ENCODE measurements at places on chromosomes 16 and 17.
A peak's percentile ranks its signal among the peaks of the same experiment; 100 is the strongest.

GRCh38 chr17:9016941-9017552, 4.3 kb upstream of the NTN1 start:
- no peak for DNase-seq

DNA sequence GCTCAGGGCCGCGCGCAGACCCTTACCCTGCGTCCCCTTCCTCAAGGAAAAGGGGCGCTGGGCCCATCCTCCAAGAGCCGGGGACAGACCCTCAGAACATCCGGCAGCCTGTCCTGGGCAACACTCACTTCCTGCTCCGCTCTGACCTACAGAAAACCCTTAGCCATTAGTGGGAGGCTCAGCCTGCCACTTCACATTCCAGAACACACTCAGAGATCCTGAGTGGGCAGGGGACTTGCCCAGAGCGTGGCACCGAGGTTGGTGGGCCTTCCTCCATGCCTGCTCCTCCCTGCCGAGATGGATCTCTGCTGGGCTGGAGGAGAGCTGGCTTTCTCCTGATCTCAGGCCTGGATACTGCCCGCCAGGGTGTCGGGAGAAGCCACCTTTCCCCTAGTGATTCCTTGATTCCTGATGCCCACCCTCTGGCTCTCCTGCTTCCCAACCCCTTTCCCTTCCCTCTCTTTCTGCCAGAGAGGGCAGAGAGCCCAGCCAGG, 1.5 kb downstream of the SCARF1 start:
- no peak for DNase-seq

DNA sequence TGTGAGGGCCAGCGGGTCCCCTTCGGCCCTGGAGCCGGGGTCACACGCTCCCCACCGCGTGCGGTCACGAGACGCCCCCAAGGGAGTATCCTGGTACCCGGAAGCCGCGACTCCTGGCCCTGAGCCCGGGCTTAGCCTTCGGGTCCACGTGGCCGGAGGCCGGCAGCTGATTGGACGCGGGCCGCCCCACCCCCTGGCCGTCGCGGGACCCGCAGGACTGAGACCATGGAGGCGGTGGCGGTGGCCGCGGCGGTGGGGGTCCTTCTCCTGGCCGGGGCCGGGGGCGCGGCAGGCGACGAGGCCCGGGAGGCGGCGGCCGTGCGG, at the start of gene NAGLU:
NAGLU (plus strand) TSS at position 194 of the 324 bp plus-strand sequence; CDS start at position 226, 32 bp downstream.
- peak; percentile 92 for DNase-seq

DNA sequence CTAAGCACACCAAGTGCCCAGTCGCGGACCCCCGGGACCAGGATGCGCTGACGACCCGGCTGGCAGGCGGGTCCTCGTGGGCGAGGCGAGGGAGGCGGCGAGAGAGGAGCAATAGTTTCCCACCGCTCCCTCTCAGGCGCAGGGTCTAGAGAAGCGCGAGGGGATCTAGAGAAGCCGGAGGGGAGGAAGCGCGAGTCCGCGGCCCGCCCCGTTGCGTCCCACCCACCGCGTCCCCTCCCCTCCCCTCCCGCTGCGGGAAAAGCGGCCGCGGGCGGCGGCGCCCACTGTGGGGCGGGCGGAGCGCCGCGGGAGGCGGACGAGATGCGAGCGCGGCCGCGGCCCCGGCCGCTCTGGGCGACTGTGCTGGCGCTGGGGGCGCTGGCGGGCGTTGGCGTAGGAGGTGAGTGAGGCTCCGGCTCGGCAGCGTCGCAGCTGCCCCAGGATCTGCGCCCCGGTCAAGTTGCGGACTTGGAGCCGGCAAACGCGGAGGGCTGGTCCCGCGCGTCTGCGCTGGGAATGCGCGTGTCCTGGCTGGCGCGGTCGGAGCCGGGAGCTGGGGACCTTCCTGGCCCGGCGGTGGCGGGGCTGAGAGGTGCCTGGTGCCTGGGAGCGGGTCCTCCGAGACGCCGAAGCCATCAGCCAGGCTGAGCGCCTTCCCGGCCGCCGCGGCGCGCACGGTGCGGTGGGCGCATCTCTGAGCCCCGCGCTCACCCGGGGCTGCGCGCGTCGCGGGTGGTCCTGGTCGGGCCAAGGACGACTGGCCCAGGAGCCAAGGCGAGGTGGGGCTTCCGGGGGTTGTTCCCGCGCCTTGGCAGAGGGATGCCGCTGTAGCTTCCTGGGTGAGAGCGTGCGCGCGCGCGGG, at the start of gene ITGB3:
ITGB3 (plus strand) TSS at position 287 of the 862 bp plus-strand sequence; CDS start at position 322, 35 bp downstream.
- DNase-seq = peak; percentile 77

DNA sequence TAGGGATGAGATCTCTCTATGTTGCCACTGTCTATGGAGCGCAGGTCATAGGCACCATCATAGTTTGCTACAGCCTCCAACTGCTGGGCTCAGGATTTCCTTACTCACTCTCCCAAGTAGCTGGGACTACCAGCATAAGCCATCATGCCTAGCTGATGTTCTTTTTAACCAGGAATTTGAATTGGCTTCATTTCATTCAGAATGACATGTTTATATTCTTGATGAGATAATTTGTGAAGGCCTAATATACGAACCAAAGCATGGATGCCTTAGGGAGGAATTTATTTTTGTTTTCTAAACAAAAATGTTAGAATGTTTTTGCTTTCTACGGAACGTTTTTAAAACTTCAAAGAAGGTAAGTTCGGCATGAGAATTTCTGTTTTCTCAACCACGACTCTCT, 71.6 kb downstream of the HS3ST3B1 start:
- no peak for DNase-seq

GRCh38 chr17:34542700-34543336, 36.6 kb upstream of the TMEM132E start:
- peak; percentile 51 for DNase-seq

- DNase-seq = no peak
These were observed at the start of gene GCGR for GRCh38 chr17:81803728-81804558. Gene GCGR, plus strand, starts transcription at chr17:81804150. Its CDS starts 4,869 bp downstream, at chr17:81809019.

- peak; percentile 65 for DNase-seq
These were observed 3.8 kb upstream of the CD7 start for GRCh38 chr17:82320956-82321927.

GRCh38 chr16:5075637-5076036, 4.0 kb downstream of the ALG1 start:
- no peak for DNase-seq

- DNase-seq = no peak
These were observed 40.4 kb upstream of the HELZ start for GRCh38 chr17:67285360-67285759.

DNA sequence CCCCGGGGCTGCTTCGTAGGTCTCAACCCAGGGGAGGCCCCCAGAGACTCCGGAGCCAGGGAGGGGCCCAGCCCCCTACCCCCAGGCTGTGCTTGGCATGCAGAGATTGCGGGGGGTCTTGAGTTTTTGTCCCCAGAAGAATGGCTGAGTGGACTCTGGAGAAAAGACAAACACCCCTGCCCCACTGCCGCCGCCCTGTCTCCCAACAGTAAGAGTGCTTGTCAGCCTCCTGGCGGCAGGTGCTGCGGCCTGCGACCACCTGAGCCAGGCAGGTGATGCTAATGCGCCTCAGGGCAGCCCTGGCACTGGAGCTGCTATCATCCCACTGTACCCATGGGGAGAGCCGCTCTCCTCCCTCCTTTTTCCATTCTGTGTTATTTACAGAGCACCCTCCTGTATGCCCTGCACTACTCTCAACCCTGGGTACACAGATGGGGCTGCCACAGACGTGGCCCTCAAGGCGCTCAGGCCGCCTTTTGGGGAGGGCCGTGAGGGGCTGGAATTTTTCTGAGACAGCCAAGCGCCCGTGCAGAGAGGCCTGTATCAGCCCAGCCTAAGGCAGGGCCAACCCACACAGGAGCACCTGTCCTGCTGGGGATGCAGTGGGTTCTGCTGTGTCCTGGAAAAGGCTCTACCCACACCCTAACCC, 2.6 kb upstream of the IL17C start:
- no peak for DNase-seq

GRCh38 chr17:4542003-4542725, 13.0 kb downstream of the MYBBP1A start:
- DNase-seq = no peak

DNA sequence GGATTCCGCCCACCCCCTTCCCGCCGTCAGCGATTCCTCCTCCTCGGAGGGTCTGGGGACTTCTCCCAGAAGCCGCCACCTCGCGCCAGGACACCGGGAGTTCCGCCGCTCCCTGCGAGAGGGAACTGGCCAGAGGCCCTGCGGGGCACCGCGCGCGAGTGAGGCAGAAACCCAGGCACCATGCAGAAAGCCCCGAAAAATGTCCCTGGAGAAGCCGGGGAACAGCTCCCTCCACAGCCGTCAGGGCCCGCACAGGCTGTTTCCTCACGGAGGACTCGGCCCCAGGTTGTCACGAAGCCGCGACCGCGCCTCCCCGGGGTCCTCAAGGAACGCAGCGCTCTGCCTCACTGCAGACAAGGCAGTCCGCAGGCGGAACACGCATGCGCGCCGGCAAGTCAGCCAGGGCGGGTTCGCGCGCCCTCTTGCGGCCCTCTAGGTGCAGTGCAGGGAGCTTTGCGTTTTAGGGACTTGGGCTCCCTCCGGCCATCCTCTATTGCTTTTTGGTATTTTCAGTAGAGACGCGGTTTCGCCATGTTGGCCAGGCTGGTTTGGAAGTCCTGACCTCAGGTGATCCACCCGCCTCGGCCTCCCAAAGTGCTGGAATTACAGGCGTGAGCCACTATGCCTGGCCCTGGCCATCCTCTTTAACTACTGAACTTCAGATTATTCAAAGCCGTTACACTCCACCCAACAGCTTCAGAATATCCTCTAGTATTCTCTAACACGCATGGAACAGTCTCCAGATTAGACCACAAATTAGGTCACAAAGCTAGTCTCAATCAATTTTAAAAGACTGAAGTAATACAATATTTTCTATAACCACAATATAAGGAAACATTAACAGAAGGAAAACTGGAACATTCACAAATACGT, 20.3 kb upstream of the ZNF287 start:
- peak; percentile 98 for DNase-seq

DNA sequence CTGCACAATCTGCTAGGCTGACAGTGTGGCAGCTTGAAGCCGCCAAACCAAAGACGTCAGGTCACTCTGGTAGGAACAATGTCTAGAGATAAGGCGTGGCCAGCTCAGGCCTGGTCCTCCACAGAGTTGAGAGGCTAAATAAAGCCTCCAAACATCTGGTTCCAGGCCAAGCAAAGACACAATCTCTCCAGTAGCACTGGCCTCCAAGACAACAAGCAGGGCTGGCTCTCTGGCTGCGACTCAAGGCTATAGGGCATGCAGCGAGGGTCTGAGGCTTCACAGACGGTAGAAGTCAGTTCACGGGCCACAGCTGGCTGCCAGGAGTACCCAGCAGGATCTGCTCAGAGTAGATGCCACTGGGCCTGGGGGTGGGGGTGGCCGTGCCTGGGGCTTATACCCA, 75.6 kb downstream of the ABR start:
- no peak for DNase-seq

DNA sequence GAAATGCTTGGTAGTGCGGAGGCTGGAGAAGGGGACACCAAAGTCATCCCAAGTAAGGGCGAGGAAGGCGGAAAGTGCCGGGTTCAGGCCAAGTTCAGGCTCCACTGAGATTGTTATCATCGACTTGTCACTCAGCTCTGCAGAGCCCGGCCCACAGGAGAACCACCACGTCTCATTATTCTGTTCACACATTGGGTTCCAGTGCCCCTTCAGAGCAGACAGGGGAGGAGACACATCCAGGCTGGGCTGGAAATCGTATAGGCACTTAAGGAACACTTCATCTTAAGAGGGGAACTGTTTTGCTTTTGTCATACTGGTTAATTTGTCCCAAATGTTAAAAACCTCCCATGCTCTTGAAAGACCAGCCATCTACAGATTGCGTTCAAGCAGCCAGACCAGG, 118.3 kb upstream of the ADAMTS18 start:
- no peak for DNase-seq

DNA sequence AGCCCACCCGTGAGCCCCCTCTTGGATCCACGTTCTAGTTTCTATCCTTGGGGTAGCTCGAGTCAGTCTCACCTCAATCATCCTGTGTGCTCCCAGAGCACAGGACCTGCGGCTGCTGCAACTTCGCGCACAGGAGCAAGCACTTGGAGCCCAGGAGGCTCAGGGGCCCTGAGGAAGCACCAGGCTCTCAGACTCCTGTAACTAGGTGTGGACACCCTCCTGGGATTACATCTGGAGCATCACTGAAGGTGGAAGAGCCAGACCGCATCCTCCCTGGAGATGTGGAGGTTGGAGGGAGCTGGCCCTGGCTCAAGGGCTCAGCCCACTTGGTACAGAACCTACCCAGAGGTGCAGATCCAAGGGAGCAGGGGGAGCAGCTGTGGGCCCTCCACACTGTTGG, 2.7 kb downstream of the HBQ1 start:
- DNase-seq = no peak

DNA sequence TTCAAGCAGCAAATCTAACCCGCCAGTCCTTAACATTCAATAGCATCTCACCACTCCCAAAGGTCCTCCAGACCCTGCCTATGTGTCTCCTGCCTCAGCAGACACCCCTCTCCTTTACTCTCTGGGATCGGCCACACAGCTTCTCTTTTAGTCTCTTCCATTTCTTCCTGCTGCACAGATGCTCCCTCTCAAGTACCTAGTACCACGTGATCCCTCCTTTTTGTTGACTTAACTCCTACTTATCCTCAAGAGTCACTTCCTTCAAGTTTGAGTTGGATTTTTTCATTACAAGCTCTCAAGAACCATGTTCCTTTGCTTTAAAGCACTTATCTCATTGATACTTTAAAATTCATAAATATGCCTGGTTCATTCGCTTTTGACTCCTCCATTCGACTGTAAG, 24.9 kb downstream of the AMFR start:
- no peak for DNase-seq

DNA sequence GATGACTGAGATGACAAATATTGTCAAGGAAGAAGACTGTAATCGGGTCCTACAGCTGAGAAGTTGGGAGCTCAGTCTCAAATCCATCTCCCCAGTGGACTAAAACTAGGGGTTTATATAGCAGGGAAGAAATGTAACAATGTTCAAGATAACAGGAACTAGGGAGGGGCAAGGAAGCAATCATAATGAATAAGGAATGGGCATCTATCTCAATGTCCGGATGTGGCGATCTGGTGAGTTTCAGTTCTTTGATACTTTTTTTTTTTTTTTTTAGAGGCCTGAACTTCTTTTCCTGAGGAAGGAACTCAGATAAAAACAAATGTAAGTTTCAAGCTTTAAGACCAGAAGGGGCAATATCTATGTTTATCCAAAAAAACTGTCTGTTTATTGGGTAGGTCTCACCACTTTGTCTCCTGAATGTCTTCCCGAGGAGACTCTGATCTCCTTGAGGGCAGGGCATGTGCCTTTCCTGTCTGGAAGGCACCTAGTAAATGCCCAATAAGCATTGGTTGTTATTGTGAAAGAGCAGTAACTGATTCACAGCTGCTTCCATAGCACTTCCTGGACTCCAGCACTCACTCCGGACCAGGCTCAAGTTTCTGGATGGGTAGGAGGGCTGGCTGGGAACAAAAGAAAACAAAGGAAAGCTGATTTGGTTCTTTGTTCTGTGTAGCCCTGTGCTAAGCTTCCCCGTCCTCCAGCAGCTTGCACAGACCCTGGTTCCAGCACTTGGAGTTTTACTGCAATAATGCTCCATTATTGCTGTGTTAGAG, 51.9 kb downstream of the MEOX1 start:
- DNase-seq = no peak

Measured in mesothelial cell of epicardium (in vitro differentiated cells).